ENCODE measurements at places on chromosomes 7 and 10.

DNA sequence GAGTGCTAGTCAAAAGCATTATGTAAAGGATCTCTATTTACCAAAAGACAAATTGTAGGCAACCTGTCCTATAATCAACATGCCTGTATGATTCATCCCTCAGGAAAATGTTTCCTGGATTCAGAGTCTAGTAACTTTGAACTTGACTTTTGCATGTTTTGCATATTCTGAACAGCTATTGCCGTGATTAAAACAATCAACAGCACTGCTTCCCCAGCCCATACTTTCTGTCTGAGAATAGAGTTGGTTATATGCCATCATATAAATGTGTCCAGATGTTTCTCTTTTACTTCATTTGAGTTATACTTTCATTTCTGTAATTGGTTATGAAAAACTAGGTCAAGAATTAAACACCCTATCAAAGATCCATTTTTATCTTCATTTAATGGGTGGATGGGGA is 83.5 kb downstream of the ZMYND11 start:
- no peak for DNase-seq

GRCh38 chr10:102001435-102002068 is 54.4 kb downstream of the ARMH3 start:
- DNase-seq: no peak

- peak; percentile 2 for DNase-seq
Measured at GRCh38 chr10:15585303-15585715, 134.4 kb downstream of the ITGA8 start.

GRCh38 chr7:39732837-39733804 is 109.7 kb downstream of the RALA start:
- peak; percentile 98 for DNase-seq

DNA sequence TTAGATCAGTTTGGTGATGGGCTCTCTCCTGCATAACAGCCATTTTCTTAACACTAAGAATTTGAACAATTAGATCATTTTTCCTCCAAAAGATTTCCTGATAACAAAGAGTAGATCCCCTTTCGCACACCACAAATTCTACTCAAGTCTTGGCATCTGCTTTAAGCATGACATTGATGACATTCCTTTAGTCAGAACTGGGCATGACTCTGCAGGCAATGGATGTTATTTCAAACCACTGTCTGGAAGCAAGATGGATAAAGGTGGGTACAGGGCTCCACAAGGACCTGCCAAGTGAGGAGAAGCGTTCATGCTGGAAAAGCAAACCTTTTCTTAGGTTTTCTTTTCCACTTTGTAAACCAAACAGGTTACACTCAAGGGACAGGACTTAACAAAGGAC is 123.5 kb downstream of the GLCCI1 start:
- no peak for DNase-seq

DNA sequence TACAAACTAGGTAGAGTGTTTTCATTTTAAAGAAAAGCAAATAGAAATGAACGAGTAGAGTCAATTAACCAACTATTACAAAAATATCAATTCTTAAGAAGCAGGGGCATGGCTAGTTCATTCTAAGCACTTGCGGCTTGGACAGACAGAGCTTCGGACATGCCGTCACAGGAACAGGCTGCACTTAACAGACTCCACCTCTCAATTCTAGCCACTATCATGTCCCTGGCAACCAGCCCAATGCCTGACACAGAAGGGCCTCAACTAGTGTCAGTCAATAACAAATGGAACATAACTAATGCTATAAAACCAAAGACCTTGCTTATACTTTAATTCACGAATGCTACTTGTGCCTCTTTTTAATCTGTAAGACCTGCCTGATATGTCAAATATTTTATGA is 74.4 kb downstream of the TPK1 start:
- no peak for DNase-seq

DNA sequence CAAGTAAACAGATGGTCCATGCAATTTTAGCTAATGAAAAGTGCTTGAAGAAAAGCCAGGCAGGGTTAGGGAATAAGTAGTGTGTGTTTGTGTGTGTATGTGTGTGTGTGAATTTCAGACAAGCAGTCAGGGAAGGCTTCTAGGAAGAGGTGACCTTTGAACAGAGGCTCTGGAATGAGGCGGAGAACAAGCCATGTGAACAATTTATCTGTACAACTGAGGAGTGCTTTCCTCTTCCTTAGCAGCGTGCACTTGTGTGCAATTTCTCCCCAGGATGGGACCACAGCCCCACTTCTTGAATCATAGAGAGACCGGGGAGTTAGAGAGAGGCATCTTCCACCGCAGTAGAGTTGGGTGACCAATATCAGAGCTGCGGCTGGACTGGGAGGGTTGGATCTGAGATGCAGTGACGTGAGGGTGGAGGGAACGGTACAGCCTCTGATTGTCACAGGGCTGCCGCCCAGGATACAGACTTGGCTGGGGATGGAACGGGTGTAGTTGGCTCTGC is 69.2 kb upstream of the FAM171A1 start:
- no peak for DNase-seq

- DNase-seq: no peak
Measured at GRCh38 chr10:103645141-103646054, 151.9 kb downstream of the NEURL1 start.

- no peak for DNase-seq
Measured at GRCh38 chr7:35691827-35692307, 3.1 kb downstream of the HERPUD2 start.

- DNase-seq: no peak
Measured at GRCh38 chr10:59624136-59624535, 85.5 kb downstream of the SLC16A9 start.

DNA sequence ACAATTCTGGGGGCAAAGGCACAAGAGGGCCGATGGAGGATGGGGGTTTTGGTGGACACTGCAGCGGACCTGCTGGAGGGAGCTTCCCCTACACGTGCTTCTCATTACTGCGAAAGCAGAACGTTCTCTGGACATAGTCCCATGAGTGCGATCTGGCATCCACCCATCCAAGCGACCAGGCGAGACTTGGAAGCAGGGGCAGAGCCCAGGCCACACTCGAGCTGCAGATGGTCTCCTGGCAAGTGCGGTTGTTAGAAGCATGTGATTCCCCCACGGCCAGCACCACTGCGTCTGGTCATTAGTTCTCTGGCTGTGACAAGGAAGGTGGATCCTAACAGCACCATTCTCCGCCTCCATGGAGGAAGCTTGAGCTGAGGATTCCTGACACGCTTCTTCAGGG is 118.4 kb upstream of the TCERG1L start:
- no peak for DNase-seq

DNA sequence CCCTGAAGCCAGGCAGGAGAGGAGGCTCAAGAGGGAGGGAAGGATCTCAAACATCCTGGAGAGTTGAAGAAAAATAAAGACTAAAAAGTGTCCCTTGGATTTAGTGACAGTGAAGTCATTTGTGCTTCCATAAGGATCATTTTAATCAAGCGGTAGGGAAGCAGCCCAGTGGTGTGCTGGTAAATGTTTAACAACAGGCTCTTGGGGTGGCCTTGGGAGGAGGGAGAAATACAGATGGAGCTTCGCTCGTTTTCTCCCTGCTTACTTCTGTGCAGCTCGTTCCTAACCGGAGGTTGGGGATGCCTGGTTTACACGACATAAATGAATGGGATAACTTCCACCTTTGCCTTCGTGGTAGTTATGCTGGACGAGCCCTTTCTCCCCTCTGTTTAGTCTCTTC is 140.0 kb downstream of the CAMK1D start:
- no peak for DNase-seq

- DNase-seq: no peak
Measured at GRCh38 chr7:20330928-20331909, 519 bp downstream of the ITGB8 start.

DNA sequence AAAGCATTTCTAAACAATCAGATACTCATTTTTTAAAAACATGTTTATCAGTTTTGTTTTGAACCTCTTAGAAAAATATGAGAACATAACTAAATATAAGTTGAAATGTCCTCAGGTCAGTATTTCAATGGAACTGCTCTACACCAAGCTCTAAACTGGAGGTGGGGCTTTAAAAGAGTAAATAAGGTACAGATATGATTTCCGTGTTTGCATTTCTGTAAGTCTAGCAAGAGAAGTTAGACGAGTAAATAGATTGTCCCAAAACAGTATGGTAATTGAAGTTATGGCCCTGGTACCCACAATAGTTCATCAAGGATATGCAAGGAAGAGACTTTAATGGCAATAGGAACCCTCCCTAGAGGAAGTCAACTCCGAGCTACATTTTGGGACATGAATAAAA is 115.1 kb upstream of the AKR1E2 start:
- DNase-seq: no peak

DNA sequence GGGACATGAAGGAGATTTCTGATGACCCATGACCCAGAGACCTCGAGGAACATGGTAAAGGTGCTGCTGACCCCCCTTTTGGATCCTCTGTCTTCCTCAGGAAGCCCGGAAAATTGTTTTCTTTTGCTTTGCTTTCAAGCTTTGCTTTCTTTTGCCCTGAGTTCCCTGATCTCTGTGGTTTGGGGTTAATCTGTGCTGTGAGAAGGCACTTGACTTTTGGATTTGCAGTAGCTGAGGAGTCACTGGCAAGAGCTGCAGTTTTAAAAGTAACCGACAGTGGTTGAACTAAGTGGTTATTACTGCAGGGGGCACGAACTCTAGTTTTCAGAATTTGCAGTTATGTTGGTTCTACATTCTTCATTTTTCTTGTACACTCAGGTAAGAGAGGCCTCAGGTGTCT is 53.0 kb downstream of the PDZD8 start:
- no peak for DNase-seq

DNA sequence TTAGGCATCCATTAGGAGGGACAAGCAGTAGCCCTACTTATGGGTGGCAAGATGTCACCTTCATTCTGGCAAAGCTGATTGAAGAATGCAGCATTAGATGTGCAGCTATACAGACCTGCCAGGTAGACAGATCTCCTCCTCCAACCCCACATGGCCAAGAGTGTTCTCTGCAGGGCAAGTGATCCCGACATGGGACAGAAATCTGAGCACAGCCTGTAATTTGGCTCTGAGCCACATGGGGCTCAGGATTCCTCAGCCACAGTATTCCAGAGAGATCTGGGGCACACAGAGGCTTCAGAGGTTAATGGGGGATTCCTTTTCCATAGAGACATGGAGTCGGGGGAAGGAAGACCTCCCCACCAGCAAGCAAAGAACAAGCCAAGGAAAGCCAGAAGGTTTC is 58.7 kb upstream of the GDF10 start:
- DNase-seq: no peak

- no peak for DNase-seq
Measured at GRCh38 chr7:16905300-16906044, 23.7 kb upstream of the AGR3 start.

DNA sequence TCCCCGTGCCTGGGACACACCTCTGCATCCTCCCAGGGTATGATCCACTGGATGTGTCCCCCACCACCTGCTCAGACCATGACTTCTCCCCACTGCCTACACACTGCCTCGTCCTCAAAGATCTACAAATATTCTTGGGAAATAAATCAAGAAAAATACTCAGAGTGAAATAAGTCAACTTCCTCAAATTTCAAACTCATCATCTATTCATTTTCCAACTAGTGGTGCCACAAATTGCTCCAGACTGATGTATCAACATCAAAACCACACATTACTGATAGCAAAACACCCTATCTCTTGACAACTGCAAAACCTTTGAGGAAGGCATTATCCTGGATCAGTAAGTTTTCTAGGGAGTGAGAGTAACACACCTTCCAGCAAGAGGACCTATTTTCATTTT is 87.7 kb downstream of the GRB10 start:
- DNase-seq: no peak

- no peak for DNase-seq
Measured at GRCh38 chr7:4113976-4114375, 568.1 kb upstream of the FOXK1 start.

DNA sequence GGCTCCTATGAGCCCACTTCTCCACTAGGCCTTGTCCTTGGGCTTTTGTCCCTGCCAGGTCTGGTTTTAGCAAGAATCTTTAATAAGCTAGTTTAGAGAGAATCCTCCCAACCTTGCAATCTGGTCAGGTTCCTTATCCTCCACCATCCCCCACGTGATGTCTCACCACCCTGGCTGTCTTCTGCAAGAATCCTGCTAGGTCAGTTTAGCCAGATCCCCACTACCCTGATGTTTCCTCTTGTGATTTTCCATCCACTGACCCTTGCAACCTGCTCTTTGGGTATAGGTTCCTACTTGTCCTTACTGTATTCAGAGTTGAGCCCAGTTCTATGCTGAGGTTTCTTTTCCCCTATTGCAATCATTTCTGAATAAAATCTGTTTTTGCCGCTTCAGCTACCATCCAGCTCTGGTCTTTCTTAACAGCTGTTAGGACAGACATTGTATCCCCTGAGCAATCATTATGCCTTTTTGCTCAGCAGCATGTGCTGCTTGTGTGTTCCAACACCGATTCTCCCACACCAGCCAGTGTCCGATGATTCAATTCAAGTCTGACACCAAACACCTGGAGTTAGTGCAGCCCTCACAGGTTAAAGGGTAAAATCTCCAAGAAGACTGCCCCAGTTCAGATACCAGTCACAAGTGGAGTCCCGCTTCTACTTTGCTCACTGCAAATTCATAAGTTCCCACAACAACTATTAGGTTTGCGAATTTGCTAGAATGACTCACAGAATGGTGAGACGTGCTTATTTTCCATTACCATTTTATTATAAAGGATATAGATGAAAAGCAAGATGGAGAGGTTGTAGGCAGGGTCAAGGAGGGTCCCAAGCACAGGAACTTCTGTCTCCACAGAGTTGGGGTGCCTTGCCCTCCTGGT is 62.2 kb upstream of the ADCY1 start:
- DNase-seq: no peak

DNA sequence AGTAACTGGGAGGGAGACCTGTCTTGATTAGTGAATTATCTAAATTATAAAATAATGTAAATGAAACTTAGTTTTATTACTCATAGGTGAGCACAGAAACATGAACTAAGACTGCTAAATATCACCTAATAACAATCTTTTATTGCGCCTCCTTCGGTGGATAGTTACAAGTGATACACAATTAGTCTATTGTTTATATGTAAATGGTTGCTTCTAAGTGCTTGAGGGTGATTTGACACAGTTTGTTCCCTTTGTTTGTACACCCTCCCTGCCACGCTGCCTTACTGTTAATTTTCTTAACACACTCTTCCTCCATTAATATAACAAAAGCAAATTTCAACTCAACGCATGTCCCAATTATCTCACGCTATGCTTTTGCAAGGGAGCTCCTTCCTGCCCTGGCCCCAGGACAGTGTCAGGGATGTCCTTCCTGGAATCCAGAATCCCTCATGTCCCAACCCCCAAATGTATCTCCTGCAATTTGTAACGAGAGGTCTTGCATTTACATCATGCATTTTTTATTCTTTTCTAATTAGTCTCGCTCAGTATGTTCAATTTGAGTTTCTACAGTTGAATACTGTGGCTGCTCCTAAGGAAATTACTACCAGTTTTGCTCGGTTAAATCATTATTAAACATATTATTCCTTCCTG is 4.2 kb downstream of the NPSR1 start:
- no peak for DNase-seq

GRCh38 chr7:93026425-93026824 is 91.4 kb downstream of the SAMD9 start:
- no peak for DNase-seq

DNA sequence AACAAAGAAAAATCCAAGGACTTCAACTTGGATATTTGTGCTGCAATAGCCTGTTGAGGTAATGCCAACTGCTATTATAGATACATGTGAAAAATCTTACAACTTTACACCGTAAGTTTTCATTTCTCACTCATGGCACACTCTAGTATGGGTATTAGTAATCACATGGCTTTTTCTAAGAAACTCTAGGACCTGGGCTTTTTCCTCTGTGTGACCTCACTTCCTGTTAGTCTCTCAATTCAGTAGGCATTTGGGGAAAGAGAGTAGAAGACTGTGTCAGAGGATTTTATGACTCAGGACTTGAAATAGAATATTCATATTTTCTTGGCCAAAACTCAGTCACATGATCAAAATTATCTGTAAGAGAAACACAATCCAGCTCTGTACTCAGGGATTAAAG is 1049.9 kb downstream of the REEP3 start:
- no peak for DNase-seq

GRCh38 chr7:69757981-69758430 is 159.7 kb downstream of the AUTS2 start:
- no peak for DNase-seq

All from stimulated activated CD8-positive, alpha-beta memory T cell treated with anti-CD3 and anti-CD28 coated beads, Interleukin-7, amount 100 ng/mL, for 24 hours (primary cell).